ENCODE measurements at places on chromosomes 4 and X. TPM values are rescaled to one million over a fixed set of nuclear protein-coding genes. Genes with fewer than 3 reads are reported as not detected.

GATA1 gene
- polyA plus RNA-seq = 0.12 TPM

NXF3 gene
- 0.57 TPM for polyA plus RNA-seq

GRK4 gene
- 9.7 TPM for polyA plus RNA-seq

USP53 gene
- polyA plus RNA-seq = 12.4 TPM

DNA sequence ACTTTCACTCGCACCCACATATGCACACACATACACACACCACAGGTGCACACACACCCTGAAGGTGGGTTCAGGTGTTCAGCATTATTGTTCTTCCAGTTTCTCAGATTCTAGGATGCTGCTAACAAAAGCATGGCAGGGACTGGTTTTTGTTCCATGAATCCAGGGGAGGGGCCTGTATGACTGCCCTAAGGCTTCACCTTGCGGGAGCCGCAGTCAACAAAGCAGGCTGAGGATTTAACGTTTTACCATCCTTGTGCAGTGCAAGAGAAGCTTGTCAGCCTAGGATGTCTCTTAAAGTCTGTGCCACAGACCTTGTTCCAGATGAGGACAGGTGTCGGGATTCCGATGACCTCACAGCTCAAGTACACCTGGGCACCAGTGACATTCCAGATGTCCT is 61.8 kb downstream of the POLR2B start:
- no peaks in the 10 kb centered on the region for H3K27me3 ChIP-seq
- H3K4me1 ChIP-seq = no peaks in the 10 kb centered on the region
- no peak overlapping the region for H3K4me3 ChIP-seq
- no peak overlapping the region for H3K27ac ChIP-seq
- H3K36me3 ChIP-seq = no peaks in the 10 kb centered on the region

- no peak for DNase-seq
- H3K4me3 ChIP-seq = no peak overlapping the region
- no peaks in the 10 kb centered on the region for H3K27me3 ChIP-seq
- H3K36me3 ChIP-seq = no peaks in the 10 kb centered on the region
Observed at GRCh38 chr4:150247184-150247583, 168.9 kb downstream of the DCLK2 start.

DNA sequence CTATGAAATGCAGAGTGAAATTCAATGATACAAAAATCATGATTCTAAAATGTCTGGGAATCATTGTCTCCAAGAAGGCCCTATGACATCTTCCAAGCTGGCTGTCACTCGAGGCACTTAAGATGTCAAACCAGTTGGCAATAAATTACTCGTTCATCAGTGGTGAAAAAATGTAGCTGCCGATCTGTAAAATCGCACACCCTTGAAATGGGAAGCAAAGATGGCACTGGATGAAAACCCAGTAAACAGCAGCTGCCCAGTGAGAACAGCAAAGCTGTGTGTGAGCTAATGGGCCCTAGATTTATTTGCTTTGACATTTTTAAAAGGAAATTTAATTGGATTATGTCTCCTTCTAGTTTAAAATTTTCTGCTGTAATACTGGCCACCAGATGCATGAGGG is 181.9 kb upstream of the NDP start:
- H3K36me3 ChIP-seq = no peaks in the 10 kb centered on the region
- H3K4me1 ChIP-seq = no peaks in the 10 kb centered on the region
- H3K4me3 ChIP-seq = no peak overlapping the region

GRCh38 chrX:79336869-79337815 is 30.0 kb downstream of the ITM2A start:
- no peaks in the 10 kb centered on the region for H3K36me3 ChIP-seq
- no peak overlapping the region for H3K27ac ChIP-seq
- H3K27me3 ChIP-seq = no peaks in the 10 kb centered on the region
- H3K4me3 ChIP-seq = no peak overlapping the region
- DNase-seq = no peak
- H3K4me1 ChIP-seq = no peaks in the 10 kb centered on the region

GRCh38 chr4:182745237-182745636 is 171.9 kb downstream of the DCTD start:
- no peak for DNase-seq
- H3K36me3 ChIP-seq = no peaks in the 10 kb centered on the region
- no peaks in the 10 kb centered on the region for H3K4me1 ChIP-seq
- H3K4me3 ChIP-seq = no peak overlapping the region
- H3K27ac ChIP-seq = no peak overlapping the region
- H3K27me3 ChIP-seq = no peaks in the 10 kb centered on the region

- no peaks in the 10 kb centered on the region for H3K36me3 ChIP-seq
- H3K27ac ChIP-seq = no peak overlapping the region
- H3K27me3 ChIP-seq = no peaks in the 10 kb centered on the region
- H3K4me3 ChIP-seq = no peak overlapping the region
Observed at GRCh38 chr4:158750379-158750778, 18.4 kb upstream of the FNIP2 start.

- no peaks in the 10 kb centered on the region for H3K36me3 ChIP-seq
- no peak overlapping the region for H3K4me3 ChIP-seq
- H3K27ac ChIP-seq = no peak overlapping the region
- no peaks in the 10 kb centered on the region for H3K4me1 ChIP-seq
- H3K27me3 ChIP-seq = no peaks in the 10 kb centered on the region
Observed at GRCh38 chr4:27973056-27973455, 1112.4 kb downstream of the STIM2 start.

DNA sequence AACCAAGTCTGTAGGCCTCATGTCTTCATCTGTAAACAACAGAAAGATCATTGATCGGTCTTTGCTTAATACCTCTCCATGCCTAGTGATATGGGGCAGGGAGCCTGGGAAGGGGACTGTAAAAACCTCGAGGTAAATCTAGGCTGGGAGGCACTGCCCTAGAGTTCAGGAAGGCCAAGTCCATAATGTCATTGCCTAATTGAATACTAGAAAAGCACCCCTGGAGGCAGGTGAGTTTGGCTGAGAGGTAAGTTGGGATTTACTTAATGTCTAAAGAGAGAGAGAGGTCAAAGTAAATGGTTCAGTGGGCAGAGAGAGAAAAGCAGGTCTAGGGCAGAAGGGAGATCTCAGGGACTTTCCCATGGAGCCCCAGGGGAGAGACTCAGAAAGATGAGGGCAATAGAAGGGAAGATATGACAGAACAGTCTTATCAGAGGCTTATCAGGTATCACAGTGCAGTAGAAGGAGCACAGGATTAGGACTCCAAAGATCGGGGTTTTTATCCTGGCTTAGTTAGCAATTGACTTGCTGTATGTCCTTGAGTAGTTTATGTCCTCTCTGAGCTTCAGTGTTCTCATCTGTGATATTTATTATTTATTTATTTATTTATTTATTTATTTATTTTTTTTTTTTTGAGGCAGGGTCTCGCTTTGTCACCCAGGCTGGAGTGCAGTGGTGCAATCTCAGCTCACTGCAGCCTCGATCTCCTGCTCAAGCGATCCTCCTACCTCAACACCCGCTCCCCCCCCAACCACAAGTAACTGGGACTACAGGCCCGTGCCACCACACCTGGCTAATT is 85.2 kb downstream of the SLC16A2 start:
- no peak overlapping the region for H3K4me3 ChIP-seq
- no peaks in the 10 kb centered on the region for H3K27me3 ChIP-seq
- no peak for DNase-seq
- H3K4me1 ChIP-seq = no peaks in the 10 kb centered on the region

GRCh38 chr4:80540349-80540748 is 204.8 kb downstream of the CFAP299 start:
- no peak for DNase-seq
- H3K4me3 ChIP-seq = no peak overlapping the region
- H3K27ac ChIP-seq = no peak overlapping the region

GRCh38 chr4:143762511-143762910 is 62.0 kb upstream of the FREM3 start:
- no peaks in the 10 kb centered on the region for H3K4me1 ChIP-seq
- no peak overlapping the region for H3K4me3 ChIP-seq
- DNase-seq = no peak
- H3K27me3 ChIP-seq = no peaks in the 10 kb centered on the region
- H3K36me3 ChIP-seq = no peaks in the 10 kb centered on the region

DNA sequence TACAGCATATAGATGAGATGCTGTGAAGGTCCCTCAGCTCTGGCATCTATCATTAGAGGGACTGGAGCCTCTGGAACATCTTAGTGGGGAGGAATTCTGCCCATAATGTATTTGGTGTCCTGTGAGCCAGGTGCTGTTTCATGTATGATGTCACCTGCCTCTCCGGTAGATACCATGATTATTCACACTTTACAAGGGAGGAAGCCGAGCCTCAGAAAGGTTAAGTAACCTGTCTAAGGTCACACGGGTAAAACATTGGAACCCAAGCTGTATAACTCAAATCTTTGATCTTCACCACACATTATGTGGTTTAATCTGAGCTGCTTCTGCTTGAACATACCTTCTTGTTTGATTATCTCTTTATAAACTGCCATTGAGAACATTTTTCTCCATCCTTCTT is 442.8 kb downstream of the BCOR start:
- no peak overlapping the region for H3K4me3 ChIP-seq
- DNase-seq = no peak
- no peak overlapping the region for H3K27ac ChIP-seq
- H3K27me3 ChIP-seq = no peaks in the 10 kb centered on the region

DNA sequence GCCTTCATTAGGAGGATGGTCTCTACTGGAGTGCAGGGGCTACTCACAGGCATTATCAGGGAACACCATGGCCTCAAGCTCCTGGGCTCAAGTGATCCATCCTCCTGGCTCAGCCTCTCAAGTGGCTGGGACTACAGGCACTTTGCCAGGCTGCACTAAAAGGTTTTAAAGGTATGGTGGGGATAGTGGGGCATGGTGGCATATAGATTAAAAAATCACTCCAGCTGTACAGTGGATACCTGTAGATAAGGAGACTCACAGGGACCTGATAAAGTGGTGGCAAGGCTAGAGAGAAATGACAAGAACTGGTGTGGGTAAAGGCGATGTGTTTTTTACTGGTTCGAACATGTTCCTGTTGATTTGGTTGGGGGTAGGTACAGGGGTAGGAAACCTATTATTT is 5.9 kb downstream of the ZAR1 start:
- H3K27ac ChIP-seq = no peak overlapping the region
- peaks cover 19% of the 10 kb centered on the region for H3K36me3 ChIP-seq
- H3K4me1 ChIP-seq = no peaks in the 10 kb centered on the region
- H3K4me3 ChIP-seq = no peak overlapping the region
- DNase-seq = no peak

GRCh38 chrX:47936224-47936939 is 67.4 kb downstream of the ZNF182 start:
- H3K36me3 ChIP-seq = no peaks in the 10 kb centered on the region
- H3K27me3 ChIP-seq = no peaks in the 10 kb centered on the region
- H3K4me3 ChIP-seq = no peak overlapping the region

- H3K4me3 ChIP-seq = no peak overlapping the region
- H3K36me3 ChIP-seq = no peaks in the 10 kb centered on the region
- H3K27ac ChIP-seq = no peak overlapping the region
- H3K27me3 ChIP-seq = no peaks in the 10 kb centered on the region
Observed at GRCh38 chr4:145880355-145880960, 58.2 kb downstream of the ZNF827 start.

DNA sequence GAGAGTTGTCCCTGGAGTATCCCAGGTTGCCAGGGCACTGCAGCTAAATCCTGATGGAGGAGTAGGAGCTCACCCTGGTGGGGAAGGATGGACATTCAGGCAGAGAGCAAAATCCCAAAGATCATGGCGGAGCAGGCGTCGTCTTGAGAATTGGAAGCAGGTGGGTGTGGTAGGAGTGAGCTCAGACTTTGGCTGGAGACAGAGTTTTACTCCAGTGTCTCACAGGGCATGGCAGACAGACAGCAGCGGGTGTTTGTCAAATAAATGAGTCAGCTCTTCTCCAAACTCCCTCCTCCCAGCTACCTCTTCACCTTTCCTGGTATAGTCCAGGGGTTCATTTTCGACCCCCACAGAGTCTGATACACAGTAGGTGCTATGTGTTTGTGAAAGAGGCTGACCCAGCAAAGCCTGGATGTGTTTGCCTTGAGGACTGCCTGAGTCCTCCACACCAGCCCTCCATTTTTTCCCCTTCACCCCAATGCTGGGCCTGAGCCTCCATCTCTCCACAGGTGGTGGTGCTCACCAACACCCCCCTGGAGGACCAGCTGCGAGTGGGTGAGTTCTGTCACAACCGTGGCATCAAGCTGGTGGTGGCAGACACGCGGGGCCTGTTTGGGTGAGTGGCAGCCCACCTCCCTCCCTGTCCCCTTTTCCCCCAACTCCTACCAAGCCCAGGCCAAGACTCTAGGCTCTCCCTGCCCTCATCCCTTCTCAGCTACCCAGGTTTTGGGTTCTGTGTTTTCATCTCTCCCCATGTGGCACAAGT is 6.9 kb downstream of the UBA1 start:
- H3K4me3 ChIP-seq = no peak overlapping the region
- DNase-seq = no peak
- H3K36me3 ChIP-seq = peaks cover 68% of the 10 kb centered on the region
- H3K27ac ChIP-seq = no peak overlapping the region
- H3K27me3 ChIP-seq = no peaks in the 10 kb centered on the region

- no peak overlapping the region for H3K4me3 ChIP-seq
- H3K36me3 ChIP-seq = no peaks in the 10 kb centered on the region
- no peak for DNase-seq
- no peaks in the 10 kb centered on the region for H3K27me3 ChIP-seq
- no peaks in the 10 kb centered on the region for H3K4me1 ChIP-seq
Observed at GRCh38 chr4:26083987-26084386, 170.0 kb downstream of the SMIM20 start.

- H3K36me3 ChIP-seq = no peaks in the 10 kb centered on the region
- H3K4me1 ChIP-seq = no peaks in the 10 kb centered on the region
- H3K4me3 ChIP-seq = no peak overlapping the region
Observed at GRCh38 chr4:123823244-123823643, 426.6 kb downstream of the SPRY1 start.

- no peak overlapping the region for H3K27ac ChIP-seq
- no peaks in the 10 kb centered on the region for H3K27me3 ChIP-seq
- no peaks in the 10 kb centered on the region for H3K4me1 ChIP-seq
- no peak overlapping the region for H3K4me3 ChIP-seq
Observed at GRCh38 chr4:13476915-13477314, 7.2 kb downstream of the RAB28 start.

GRCh38 chr4:60992037-60992436 is 208.1 kb upstream of the ADGRL3 start:
- no peak for DNase-seq
- no peak overlapping the region for H3K4me3 ChIP-seq
- no peak overlapping the region for H3K27ac ChIP-seq
- no peaks in the 10 kb centered on the region for H3K36me3 ChIP-seq
- H3K27me3 ChIP-seq = no peaks in the 10 kb centered on the region

- no peaks in the 10 kb centered on the region for H3K36me3 ChIP-seq
- H3K27me3 ChIP-seq = no peaks in the 10 kb centered on the region
- no peaks in the 10 kb centered on the region for H3K4me1 ChIP-seq
- no peak overlapping the region for H3K4me3 ChIP-seq
Observed at GRCh38 chr4:10168151-10168550, 51.6 kb upstream of the WDR1 start.

All from pancreas (tissue), 10 donors.